Stimulated activated naive CD4-positive, alpha-beta T cell treated with Interleukin-2 at 50 U/mL for 16 hours (primary cell): ENCODE measurements at places on chromosomes 4 and X.

DNA sequence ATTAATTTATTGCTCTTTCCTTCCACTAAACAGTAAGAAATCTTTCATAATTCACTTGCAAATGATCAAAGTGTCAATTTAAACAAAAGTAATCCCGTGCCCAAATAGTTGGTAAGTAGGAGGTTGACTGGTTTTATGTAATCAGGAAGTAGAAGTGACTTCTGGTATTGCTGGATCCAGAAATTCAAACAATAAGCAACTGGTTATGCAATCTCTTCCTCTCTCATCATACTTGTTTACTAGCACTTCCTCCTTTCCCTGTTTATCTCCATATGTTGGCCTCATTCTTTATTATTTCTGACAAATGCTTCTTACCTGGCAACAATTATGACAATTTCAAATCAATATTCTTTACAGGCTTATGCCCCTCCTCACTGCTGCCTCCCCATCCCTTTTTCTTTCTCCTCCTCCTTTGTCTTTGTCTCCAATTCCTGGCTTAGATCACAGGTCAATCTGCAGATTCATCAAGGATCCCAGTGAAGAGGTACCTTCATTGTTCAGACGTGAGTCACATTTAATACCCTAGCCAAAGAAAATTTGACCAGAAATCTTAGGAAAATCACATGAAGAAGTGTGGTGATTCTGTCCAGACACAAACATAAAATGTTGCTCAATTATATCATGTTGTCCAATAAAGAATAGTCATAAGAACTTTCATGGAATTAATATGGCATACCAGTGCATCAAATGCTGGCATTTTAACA lies 323.2 kb upstream of the PCDH7 start:
- no peak for DNase-seq

GRCh38 chrX:24479924-24480323 lies 14.8 kb downstream of the PDK3 start:
- DNase-seq, result peak; percentile 68

- DNase-seq, result no peak
Observed at GRCh38 chr4:7425124-7425523, 9.6 kb downstream of the PSAPL1 start.

DNA sequence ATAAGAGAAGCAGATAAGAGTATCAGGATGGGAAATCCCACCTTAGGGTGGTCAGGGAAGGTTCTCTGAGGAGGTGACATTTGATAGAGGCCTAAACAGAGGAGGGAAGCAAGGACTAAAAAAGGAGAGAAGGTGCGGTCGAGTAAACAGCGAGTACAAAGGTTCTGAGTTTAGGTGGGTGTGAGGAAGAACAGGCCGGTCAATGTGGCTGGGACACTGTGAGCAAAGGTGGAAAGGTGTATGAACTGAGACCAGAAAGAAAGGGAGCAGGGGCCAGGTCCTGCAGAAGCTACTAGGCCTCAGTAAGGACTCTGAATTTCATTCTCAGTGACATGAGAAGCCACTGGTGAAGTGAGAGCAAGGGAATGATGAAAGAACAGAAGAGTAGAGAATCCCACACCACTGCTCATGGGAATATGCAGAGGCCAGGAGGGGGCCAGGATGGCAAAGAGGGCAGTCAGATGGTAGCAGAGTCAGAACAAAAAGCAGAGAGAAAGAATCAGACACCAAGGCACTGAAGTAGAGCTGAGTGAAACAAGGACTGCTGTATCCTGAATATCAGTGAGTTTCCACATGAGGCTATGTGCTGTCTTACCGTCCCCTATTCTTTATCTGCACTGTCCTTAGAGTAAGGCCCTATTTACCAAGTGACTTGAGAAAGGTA lies 18.0 kb downstream of the PRSS48 start:
- no peak for DNase-seq

GRCh38 chr4:123786920-123787319 lies 390.3 kb downstream of the SPRY1 start:
- DNase-seq, result no peak

DNA sequence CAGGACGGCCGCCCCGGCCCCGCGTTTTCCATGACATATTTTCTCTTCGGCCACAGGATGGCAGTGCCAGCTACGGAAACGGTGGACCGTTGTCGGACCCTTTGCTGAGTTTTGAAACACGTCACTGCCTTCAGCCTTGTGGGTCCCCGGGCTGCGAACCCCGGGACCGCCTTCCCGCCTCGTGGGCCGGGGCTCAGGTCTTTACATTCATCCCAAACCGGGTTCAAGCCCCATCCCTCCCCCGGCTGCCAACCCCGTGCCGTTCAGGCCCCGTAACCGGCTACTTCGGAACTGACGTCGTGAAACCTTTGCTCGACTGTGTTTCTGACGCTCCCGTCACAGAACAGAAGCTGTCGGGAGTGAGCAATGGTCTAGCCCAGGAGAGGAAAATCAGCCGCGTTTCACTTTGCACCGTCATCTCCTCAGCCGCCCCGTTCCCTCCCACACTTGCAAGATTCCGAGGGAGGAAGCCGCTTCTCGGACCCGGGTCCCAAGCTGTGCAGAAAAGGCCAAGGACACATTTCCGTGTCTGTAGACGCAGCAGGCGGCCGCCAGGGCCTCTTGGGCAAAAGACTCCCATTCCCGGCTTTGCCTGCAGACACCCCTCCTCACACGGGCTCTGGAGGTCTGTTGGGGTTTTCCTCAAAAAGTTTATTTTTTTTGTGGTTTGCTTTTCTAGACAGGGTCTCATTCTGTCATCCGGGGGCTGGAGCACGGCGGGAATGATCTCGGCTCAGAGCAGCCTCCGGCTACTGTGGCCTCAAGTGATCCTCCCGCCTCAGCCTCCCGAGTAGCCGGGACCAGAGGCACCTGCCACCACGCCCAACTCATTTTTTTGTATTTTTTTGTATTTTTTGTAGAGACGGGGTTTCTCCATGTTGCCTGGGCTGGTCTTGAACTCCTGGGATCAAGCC lies 41.4 kb upstream of the PPP2R3B start:
- DNase-seq, result no peak

DNA sequence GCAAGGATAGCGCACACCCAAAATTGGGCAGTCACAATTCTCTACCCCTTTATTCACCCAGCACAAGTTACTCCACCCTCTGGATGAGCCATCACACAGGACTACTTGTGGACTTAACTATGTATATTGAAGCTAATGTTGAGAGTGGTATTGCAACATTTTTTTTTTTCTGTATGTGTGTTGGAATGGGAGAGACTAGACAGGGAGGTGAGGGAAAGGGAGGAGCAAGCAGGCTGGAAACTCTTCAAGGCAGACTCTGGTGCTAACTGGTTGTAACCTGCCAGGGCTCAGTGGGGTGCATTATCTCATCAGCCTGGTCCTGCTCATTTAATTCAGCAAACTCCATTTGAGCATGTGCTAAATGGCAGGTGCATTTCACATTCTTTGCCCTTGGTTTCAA lies 18.4 kb upstream of the CWH43 start:
- no peak for DNase-seq

DNA sequence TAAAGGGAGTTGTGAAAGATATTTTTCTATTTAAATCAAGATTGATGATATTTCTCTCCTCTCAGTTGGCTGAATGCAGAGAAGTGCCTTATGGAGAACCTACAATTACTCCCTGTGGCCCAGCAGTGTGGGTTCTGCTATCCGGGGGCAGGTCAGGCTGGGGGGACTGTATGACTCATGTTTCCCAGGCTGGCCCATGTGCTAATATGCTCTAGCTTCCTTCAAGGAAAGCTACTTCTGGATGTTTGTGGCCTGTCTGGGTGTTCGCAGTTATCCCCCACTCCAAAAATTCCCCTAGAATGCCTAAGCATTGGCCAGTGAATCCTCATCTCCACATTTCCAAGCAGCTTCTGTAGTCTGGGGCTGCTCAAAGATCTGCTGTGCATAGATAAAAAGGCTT lies 58.9 kb upstream of the SPP1 start:
- DNase-seq, result no peak

- no peak for DNase-seq
Observed at GRCh38 chr4:126558596-126558995, 1074.2 kb upstream of the INTU start.

- no peak for DNase-seq
Observed at GRCh38 chr4:169307576-169307975, 36.8 kb upstream of the SH3RF1 start.

DNA sequence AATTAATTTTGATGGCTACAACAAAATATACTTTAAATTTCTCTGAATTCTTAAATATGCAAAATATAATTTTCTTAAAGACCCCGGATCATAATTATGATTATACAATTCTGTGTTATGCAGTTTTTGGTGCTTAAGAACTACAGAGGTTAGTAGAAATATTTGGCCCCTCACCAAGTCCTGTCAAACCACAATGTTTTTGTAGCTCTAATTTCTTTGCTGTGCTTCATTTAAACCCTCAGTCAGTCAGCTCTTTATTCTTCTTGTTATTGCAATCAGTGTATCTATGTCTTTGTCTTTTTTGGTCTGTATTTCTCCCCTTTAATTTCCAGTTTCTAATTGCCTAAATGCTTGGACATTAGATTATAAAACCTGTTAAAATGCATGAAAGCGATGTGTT lies 186.1 kb downstream of the CAMK2D start:
- DNase-seq, result no peak

DNA sequence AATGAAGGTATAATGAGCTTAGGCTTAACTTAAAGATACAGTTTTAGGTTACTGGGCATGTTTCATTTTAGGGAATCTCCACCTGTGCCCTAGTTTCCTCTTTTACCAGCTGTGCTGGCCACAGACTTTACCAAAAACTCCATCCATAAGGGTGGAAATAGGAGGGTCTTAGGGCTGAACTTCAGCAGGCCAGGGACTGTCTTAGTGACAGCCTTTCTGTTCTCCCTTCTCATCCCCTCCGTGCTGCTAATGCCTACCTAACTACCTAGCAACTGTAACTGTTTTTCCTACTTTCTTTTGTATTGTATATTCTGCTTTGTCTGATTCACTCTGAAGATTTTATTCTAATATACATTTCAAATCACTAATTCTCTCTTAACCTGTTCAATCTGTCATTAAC lies 1375.3 kb downstream of the PCDH18 start:
- no peak for DNase-seq

GRCh38 chrX:139890991-139891700 lies 41.7 kb downstream of the ATP11C start:
- no peak for DNase-seq

DNA sequence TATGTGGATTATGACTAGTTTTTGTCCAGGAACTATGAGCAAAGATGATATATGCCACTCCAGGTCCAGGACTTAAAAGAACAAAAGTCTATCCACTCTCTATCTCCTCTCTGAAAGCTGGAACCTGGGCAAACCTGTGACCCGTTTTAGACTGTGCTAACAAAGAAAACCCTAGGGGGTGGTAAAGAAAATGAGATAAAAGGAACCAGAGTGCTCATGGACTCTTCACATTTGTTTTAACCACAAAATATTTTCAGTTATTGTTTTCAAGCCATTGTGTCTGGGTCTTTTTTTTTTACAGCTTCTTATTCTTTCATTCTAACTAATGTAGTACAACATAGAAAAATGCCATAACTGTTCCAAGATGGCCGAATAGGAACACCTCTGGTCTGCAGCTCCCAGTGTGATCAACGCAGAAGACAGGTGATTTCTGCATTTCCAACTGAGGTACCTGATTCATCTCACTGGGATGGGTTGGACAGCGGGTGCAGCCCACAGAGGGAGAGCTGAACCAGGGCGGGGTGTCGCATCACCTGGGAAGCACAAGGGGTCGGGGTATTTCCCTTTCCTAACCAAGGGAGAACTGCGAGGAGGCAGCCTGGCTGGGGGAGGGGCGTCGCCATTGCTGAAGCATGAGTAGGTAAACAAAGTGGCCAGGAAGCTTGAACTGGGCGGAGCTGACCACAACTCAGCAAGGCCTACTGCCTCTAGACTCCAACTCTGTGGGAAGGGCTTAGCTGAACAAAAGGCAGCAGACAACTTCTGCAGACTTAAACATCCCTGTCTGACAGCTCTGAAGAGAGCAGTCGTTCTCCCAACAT lies 45.1 kb downstream of the CHM start:
- DNase-seq, result no peak

GRCh38 chr4:8316251-8316771 lies 46.8 kb downstream of the HTRA3 start:
- no peak for DNase-seq

- no peak for DNase-seq
Observed at GRCh38 chr4:89486042-89486441, 178.4 kb upstream of the GPRIN3 start.

DNA sequence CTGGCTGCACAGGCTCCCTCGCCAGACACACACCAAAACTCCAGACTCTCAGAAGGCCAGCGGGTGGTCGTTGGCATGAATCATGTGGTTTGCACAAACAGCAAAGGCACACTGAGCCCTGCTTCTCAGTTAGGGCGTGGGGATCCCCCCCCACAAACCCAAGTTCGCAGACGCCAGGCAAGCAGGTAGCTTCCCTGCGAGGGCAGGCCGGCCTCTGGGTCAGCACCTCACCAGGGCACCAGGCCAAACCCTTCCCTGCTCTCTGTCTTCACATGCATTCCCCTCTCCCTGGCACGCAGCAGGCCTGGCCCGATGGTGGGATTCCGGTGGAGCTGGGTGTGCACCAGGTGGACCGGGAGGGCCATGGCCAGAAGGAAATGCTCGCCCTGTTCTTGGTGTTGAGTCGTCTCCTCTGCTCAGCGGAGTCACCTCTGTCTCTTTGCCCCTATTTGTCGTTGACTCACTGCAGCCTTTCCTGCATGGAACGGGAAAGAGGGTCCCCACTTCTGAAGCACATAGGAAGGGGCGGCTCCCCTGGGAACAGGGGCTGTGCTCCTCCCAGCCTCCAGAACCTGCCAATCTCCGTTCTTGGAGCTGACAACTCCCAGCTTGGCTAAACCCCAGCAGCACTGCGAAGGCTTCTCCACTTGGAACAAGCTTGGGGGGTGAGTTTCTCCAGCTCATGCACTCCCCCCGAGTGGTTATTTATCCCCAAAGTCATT lies 51.4 kb downstream of the SORCS2 start:
- no peak for DNase-seq

DNA sequence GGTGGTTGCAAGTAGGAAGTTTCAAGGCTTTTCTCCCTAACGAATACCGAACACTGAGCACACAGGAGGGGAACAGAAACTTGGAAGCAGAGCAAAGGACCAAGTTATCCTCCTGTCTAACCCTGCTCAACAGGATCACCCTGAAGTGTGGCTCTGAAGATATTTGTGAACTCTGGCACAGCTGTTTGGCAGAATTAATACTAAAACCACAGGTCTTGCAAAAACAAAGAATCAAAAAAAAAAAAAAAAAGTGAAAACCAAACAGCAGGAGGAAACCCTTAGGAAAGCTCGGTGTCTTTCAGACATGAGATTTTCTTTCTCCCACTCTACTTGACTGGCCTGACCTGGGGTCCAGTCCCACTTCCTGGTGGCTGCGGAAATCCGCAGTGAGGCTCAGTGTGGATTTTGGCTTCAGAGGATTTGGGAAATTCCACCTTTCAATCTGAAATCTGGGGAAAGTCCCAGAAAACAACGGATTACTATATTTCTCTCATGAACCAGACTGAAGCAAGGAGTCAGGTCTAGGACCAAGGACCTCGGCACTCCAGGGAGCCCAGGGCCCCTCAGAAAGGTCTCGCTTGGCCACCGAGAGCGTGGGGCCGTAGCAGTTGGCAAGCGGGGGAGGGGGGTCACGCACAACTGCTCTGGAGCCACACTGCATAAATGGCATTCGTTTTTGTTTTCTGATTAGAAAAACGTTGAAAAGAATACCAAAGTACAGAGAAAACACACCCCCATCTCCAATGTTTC lies 867 bp downstream of the TIFA start:
- no peak for DNase-seq

GRCh38 chrX:138345801-138346200 lies 365.7 kb downstream of the FGF13 start:
- DNase-seq, result no peak
